ENCODE measurements at places on chromosomes 7 and 10.
A peak's percentile ranks its signal among the peaks of the same experiment; 100 is the strongest.

GRCh38 chr7:147199868-147200267 is 1083.3 kb downstream of the CNTNAP2 start:
- DNase-seq, result no peak

DNA sequence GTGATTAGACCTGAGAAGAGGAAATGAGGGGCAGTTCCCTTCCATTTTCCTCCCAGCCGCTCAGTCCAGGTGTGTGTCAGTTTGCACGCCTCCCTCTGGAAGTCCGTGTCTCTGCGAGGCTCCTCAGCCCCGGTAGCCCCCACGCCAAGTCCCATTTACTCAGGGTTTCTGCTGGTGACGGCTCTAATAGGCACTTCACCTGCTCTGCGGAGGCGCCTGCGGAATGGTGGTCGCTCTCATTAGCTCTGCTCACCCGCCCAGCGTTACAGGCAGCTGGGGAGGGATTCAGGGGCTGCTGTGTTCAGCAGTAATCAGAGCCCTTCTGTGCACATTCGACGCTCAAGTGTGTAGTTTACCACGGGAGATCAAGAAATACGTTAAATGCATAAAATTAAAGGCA is 179.9 kb downstream of the MGMT start:
- DNase-seq, result no peak

DNA sequence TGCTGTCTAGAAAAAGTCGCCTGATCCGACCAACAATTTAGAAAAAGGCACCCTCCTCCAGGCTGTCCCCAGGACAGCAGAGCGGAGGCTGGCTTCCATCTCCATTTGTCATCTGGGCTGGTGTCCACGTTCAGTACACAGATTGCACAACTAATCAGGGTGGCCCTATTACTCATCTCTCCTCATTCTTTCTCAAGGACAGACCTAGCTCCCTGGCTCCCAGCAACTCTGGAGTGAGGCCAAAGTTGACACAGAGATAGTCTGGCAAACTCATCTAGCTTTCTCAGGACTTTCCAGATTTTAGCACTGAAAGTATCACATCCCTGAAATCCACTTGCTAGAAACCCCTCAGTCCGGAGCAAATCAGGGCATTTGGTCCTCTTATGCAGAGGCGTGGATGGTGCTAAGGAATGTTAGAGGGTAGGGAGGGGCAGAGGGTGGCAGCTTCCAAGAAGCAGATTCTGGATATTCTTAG is 75.1 kb downstream of the DNAH11 start:
- DNase-seq, result peak; percentile 28

- DNase-seq, result no peak
Measured at GRCh38 chr7:73515178-73515577, 6.9 kb downstream of the BAZ1B start.

DNA sequence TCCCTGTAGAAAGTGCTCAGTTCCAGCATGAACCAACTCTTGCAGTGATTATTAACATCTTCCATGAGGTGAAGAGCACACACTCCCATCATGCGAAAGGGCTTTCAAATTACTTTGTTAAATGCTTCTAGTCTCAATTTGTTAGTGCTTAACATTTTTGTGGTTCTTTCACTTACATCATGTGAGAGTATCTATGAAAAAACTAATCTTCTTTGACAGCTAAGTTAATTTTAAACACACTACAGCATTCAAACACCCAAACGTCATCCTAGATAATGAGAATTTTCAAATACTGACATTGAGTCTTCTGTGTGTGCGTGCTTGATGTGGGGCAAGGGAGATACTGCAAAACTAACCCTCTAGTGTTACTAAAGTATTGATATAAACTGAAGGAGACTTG is 84.8 kb downstream of the ETV1 start:
- peak; percentile 93 for DNase-seq

DNA sequence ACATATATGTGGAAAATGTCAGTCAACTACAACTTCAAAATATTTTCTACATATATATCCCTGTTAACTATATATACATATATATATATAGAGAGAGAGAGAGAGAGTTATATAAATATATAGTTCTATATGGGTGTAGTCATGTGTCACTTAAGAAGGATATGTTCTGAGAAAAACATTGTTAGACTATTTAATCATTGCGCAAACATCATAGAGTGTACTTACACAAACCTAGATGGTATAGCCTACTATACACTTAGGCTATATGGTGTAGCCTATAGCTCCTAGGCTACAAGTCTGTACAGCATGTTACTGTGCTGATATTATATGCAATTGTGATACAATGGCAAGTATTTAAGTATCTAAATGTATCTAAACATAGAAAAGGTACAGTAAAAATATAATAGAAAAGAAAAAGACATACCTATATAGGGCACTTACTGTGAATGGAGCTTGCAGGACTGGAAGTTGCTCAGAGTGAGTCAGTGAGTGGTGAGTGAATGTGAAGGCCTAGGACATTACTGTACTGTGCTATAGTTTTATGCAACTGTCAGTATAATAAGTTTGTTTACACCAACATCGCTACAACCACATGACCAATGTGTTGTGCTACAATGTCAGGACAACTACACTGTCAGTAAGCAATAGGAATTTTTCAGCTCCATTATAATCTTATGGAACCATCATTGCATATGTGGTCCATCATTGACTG is 18.0 kb upstream of the FGL2 start:
- DNase-seq, result no peak

DNA sequence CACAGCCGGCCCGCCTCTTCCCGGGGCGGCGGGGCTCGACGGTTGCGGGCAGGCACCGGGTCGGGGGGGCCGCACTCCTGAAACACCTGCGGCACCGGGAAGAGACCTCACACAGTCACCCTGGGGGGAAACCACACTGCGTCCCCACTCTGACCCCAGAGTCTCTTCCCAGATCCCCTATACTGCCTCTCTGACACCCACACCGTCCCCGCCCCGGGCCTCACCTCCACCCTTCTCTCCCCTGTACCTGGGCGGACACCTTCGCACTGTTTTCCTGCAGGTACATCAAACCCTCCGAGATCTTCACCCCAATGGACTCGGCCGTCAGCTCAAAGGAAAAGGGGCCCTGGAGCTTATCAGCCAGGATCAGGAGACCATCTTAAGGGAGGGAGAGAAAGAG is 3.4 kb upstream of the GAL3ST4 start:
- no peak for DNase-seq

DNA sequence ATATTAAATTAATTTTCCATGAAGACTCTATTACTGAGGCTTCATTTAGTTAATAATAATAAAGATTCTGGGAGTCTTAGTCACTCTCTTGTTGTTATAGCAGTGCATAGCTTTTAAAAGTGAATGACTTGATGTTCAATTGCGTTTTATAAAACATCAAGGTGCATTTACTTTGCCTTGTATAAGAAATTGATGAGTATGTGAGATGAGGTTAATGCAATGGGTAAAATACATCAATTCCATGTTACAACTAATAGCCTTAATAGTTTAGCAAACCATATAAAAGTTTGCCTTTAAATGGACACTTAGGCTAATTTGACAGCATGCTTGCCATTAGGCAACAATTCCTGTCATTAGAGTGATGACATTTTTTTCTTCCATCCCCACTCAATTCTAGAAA is 173.6 kb upstream of the TEX47 start:
- DNase-seq, result no peak

DNA sequence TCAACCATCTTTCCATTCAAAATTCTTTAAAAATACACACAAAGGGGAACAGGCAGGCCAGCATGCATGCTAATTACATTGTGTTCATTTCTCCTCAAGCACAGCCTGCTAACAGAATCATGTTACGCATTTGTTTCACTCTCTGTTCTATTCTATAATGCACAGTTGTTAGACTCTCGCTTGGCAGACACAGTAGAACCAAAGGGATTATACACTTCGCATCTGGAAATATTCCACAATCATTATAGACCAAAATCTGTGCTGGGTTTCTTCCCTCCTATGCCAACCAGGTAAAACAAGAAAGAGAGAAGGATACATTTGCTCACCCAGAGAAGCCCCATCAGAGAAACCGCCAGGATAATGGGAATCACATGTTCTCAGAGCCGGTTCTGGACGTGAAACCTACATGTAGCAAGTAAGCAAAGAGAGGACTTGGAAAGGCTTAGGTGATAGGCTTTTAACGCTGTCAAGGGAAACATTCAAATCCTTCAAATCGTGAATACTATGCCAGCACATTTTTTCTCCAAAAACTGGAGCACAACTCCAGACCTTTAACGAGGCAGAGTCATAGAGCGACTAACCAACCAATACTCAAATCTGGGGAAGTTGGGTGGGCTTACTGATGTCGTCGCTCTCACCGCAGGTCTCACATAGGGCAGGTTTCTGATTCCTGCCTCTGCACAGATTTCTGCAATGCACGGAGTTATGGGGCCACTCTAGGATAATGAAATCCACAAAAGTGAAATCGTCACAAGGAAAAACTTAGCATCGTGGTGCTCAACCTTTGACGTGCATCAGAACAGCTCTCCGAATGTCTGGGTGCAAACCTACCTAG is 380.5 kb upstream of the AUTS2 start:
- no peak for DNase-seq

- no peak for DNase-seq
Measured at GRCh38 chr7:13910805-13911551, 78.5 kb downstream of the ETV1 start.

- peak; percentile 23 for DNase-seq
Measured at GRCh38 chr10:69372126-69372980, 44.4 kb downstream of the TACR2 start.

DNA sequence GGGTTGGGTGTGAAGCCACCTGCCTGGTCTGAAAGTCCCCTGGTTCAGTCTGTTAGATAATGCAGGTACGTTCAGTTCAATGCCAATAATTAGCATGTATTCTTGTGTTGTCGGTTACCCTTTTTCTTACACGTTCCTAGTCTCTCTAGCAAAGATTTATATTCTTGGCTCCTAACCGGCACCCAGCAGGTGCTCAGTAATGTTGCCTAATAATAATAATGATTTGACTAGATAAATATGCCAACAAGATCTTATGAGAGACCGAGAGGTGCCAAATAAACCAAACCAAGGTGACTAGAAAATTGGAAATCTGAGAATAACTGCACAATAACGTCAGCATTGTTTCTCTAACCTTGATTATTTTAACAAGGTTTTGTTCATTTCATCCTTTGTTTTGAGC is 1.1 kb upstream of the SMIM30 start:
- no peak for DNase-seq

GRCh38 chr7:26439521-26440232 is 148.0 kb downstream of the SNX10 start:
- DNase-seq, result no peak

- no peak for DNase-seq
Measured at GRCh38 chr7:129385116-129385515, 49.1 kb upstream of the STRIP2 start.

DNA sequence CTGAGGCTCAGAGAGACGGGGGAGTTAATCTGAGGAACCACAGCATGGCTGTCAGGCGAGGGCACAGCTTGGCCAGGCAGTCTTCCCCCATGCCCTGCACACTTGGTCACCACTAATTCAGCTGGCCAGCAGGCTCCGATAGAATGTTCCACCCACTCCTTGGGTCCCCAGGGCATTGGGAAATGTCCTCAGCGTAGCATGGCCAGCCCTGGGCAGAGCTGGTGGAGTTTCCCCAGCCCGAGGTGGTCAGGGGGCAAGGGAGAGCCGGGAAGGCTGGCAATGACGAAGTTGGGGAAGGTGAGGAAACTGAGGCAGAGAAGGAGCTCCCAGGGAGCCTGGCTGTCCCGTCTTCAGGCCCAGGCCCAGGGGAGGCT is 12.1 kb upstream of the GRIFIN start:
- peak; percentile 82 for DNase-seq

DNA sequence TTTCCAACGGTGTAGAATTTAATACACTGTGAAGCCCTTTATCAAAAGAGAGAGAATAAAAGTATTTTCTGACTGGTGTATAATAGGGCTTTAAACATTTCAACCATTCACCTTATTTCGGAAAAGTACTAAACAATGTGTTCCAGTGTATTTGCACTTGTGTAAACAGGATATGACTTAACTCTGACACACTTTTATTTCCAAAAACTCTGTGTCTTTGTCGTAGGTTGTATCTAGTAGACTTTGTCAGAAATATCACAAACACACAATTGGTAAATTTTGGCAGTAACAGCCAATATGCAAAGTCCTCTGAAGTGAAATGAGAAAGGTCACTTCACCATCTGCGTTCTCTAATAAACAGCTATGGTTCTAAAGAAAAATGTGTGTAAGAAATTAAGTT is 10.3 kb upstream of the TSPAN13 start:
- peak; percentile 5 for DNase-seq

GRCh38 chr10:77309509-77309908 is 328.1 kb downstream of the KCNMA1 start:
- DNase-seq, result no peak

- no peak for DNase-seq
Measured at GRCh38 chr10:60299961-60300883, 89.5 kb downstream of the ANK3 start.

DNA sequence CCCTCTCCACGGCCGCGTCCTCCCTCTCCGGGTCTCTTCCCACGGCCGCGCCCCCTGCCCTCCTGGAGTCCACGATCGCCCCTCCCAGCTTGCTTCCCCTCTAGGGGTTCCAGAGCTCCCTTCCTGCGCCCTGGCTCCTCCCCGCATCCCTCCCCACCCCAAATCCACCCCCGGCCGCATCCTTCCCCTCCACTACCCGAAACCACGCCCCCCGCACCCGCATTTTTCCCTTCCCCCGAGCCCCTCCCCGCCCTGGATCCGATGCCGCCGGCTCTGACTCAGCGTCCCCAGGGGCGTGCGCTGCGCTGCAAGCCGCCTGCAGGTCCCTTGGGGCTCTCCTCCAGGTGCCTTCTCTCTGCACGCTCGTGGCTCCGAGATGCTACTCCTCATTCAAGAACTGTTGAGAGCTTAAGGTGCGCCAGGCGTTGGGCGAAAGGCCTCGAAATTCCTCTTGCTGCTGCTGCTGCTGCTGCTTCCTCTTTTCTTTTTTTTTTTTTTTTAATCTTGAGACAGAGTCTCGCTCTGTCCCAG is 372 bp upstream of the TMEM130 start:
- DNase-seq, result peak; percentile 26

DNA sequence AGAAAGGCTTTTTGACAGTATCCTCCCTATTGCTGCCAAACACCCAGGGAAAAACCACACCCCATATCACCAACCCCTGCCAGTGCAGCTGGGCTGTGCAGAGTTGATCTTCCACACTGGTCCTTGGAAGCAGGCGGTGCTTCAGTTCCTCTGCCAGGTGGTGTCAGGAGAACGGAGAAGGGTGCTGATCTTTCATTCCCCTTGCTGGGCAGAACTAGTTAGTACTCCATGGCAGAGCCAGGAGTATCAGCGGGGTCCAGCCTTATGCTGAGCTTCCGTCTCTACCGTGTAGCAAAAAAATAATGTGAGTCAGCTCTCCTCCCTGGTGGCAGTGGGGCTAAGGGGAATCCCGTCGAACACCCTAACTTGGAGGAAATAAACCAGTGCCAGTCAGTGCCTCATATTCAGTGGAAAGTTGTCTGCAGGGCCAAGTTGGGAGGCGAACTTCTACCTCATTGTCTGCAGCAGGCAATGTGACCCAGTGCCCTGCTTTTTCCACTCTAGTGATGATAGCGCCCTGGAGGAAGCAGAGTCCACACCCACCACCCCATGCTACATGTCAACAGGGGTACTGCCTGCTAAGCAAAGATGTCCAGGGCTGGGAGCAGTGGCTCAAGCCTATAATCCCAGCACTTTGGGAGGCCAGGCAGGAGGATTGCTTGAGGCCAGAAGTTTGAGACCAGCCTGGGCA is 175.4 kb downstream of the AUTS2 start:
- DNase-seq, result no peak

GRCh38 chr10:69321865-69322264 is 43.6 kb downstream of the HK1 start:
- DNase-seq, result peak; percentile 41
